ENCODE measurements at places on chromosomes 2 and 18. TPM values are rescaled to one million over a fixed set of nuclear protein-coding genes. Genes with fewer than 3 reads are reported as not detected.
A peak's percentile ranks its signal among the peaks of the same experiment; 100 is the strongest.

- H3K27ac ChIP-seq = no peak overlapping the region
- DNase-seq = no peak
- H3K4me1 ChIP-seq = peaks cover 6% of the 10 kb centered on the region
- H3K36me3 ChIP-seq = no peaks in the 10 kb centered on the region
- no peak overlapping the region for H3K4me3 ChIP-seq
- no peaks in the 10 kb centered on the region for H3K27me3 ChIP-seq
Observed at GRCh38 chr2:197103363-197103762, 176.9 kb upstream of the PGAP1 start.

DNA sequence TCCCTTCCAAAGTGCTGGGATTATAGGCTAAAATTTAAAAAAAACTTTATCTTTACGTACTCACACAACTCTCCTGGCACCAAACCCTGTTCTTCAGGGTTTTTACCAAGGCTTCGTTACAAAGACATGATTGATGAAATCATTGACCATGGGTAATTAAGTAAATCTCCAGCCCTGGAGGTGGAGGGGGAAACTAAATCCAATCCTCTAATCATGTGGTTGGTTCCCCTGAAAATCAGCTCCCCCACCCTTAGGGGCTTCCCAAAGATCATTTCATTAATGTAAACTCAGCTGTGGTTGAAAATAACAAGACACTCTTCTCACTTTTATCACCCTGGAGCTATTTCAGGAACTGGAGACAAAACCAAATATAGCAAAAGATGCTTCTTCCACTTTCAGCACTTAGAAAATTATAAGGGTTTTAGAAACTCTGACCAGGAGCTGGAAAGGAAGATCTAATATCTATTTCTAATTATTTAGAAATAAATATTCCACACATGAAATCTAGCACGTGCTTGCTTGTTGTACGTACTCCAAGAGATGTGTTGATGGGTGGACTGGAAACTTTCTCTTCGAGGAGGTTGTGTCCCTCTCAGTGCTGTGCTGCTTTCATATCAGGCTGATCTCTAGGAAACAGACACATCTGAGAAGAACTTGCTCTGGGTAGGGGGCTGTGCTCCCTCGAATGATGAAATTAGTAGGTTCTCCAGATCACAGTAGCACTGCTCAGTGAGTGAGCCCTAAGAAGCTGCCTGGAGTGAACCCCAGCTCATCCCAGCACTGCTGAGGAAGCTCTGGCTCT lies 67.2 kb downstream of the SMAD4 start:
- DNase-seq = no peak
- no peaks in the 10 kb centered on the region for H3K27me3 ChIP-seq
- H3K4me3 ChIP-seq = no peak overlapping the region
- H3K4me1 ChIP-seq = peaks cover 2% of the 10 kb centered on the region
- no peak overlapping the region for H3K27ac ChIP-seq

Gene CPO
- total RNA-seq = 0.46 TPM

Gene HAUS1
- total RNA-seq = 68.1 TPM

Gene TMEM169
- 1.8 TPM for total RNA-seq

GRCh38 chr18:21701621-21702020 lies 3.0 kb downstream of the ABHD3 start:
- H3K4me1 ChIP-seq = peaks cover 15% of the 10 kb centered on the region
- no peak for DNase-seq
- H3K4me3 ChIP-seq = no peak overlapping the region
- H3K36me3 ChIP-seq = peaks cover 24% of the 10 kb centered on the region

- no peaks in the 10 kb centered on the region for H3K27me3 ChIP-seq
- no peaks in the 10 kb centered on the region for H3K36me3 ChIP-seq
- no peak overlapping the region for H3K4me3 ChIP-seq
- no peak overlapping the region for H3K27ac ChIP-seq
Observed at GRCh38 chr2:9724565-9724964, 93.8 kb upstream of the YWHAQ start.

- no peaks in the 10 kb centered on the region for H3K36me3 ChIP-seq
- no peaks in the 10 kb centered on the region for H3K27me3 ChIP-seq
- peak; percentile 28 for DNase-seq
- no peak overlapping the region for H3K4me3 ChIP-seq
- H3K27ac ChIP-seq = no peak overlapping the region
Observed at GRCh38 chr2:30197570-30198192, 33.7 kb upstream of the LBH start.

DNA sequence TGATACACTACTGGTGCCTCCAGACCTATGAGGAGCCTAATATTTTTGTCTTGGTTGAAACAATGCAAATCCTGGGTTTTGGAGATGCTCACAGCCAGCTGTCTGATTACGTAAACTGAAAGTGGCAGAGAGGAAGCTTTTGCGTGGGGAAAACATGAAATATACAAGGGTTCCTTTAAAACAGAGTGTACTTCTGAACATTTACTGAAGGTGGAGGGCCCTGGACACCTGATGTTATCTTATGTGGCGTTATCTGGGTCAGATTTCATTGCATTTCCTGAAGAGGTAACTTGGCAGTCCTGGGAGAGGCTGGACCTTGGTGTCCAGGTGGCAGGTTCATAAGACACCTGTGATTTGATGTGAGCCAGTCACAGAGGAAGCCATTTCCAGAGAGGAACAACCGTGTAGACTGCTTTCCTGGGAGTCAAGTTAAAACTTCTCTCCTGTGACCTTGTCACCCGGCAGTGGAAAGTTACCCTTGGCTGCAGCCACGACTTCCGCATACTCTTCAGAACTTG lies 105.0 kb downstream of the NEDD4L start:
- no peaks in the 10 kb centered on the region for H3K27me3 ChIP-seq
- DNase-seq = no peak
- peaks cover 13% of the 10 kb centered on the region for H3K4me1 ChIP-seq
- no peak overlapping the region for H3K4me3 ChIP-seq
- H3K36me3 ChIP-seq = peaks cover 7% of the 10 kb centered on the region

DNA sequence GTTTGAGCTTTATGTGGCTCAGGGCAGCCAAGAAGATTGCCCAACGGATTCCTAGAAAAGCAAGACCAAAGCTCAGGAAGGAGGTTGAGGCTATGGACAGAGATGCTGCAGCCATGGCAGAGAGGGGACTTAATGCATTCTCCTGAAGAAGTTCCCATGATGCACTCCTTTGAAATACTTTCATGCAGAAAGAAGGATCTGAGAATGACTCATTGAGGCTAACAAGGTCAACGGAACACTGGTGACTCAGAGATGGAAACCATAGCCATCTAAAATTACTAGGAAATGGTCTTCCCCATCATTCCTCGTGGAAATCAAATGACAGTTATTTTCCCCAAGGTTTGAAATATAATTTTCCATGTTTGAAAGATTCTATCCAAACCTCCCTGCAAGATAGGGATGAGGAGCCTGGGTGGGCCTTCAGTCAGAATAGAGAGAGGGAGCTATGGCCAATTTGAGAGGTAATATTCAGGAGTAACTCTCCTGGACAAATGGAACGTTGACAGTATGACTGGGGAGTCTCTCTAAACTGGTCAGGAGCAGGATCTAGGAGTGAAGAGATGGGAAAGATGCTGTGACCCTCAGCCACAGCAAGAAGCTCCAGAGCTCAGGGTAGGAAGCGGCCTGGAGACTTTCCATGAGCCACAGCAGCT lies 63.0 kb downstream of the REEP1 start:
- DNase-seq = no peak
- H3K27me3 ChIP-seq = peaks cover 7% of the 10 kb centered on the region
- H3K27ac ChIP-seq = no peak overlapping the region
- H3K36me3 ChIP-seq = peaks cover 30% of the 10 kb centered on the region

- H3K36me3 ChIP-seq = no peaks in the 10 kb centered on the region
- DNase-seq = no peak
- H3K27me3 ChIP-seq = no peaks in the 10 kb centered on the region
- H3K4me1 ChIP-seq = peaks cover 4% of the 10 kb centered on the region
Observed at GRCh38 chr18:7926526-7926925, 359.4 kb downstream of the PTPRM start.

DNA sequence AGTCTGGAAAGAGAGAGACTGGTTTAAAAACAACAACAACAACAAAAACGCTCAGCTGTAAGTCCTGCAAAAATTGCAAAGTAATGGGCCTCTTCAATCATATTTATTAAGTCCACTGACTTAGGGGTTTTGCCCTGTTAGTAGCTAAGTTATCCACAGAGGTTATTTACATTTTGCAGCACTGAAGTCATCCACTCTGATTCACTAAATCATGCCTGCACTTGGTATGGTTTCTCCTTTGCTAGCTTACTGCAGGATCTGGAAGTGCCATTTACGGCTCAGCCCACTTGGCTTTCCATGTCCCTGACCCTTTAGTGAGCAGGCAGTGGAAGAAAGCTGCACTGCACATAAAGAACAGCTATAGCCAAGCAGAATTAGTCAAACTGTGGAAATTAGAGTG lies 484.4 kb downstream of the NRXN1 start:
- H3K27ac ChIP-seq = no peak overlapping the region
- H3K36me3 ChIP-seq = no peaks in the 10 kb centered on the region
- no peak for DNase-seq
- H3K27me3 ChIP-seq = no peaks in the 10 kb centered on the region
- no peak overlapping the region for H3K4me3 ChIP-seq

Gene KCNE4
- total RNA-seq = not detected

Gene CCDC85A
- total RNA-seq = 0.22 TPM

DNA sequence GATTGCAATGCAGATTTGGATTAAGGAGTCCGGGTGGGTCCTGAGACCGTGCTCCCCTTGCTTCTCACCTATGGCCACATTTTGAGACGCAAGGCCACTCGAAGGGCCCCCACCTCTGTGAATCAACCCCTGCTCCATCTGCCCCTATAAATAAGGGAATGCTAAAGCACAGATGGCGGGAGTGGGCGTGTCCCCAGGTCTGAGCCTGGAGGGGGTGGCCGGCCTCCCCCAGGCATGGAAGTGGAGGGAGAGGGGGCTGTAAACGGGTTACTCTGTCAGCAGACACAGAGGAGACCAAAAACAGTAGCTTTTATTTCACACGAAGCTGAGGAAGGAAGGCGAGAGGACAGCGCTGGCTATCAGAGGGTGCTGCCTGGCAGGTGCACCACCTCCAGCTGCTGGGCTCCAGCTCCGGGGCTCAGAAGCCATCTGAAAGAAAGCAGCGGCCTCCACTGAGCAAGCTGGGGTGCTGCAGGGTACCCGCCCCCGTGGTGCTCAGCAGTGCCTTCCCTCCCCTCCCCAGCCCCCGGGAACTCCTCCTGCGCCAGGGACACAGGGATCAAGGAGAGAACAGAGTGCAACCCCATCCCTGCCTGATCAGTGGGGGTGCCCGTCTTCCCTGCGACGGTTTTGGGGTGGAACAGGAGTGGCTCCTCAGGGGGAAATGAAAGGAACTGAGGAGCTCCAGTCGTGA lies 56.7 kb upstream of the RAB6C start:
- H3K4me1 ChIP-seq = peaks cover 4% of the 10 kb centered on the region
- peak; percentile 41 for DNase-seq
- peak overlapping the region; percentile 69 for H3K4me3 ChIP-seq
- H3K27me3 ChIP-seq = peaks cover 19% of the 10 kb centered on the region
- H3K27ac ChIP-seq = no peak overlapping the region

- peak; percentile 24 for DNase-seq
- H3K27me3 ChIP-seq = peaks cover 91% of the 10 kb centered on the region
- no peak overlapping the region for H3K27ac ChIP-seq
- peaks cover 9% of the 10 kb centered on the region for H3K4me1 ChIP-seq
Observed at GRCh38 chr18:21242780-21243401, 859 bp downstream of the GREB1L start.

Gene MEIS1
- 0.48 TPM for total RNA-seq

Gene SKA1
- total RNA-seq = 15.7 TPM

- no peak overlapping the region for H3K27ac ChIP-seq
- H3K36me3 ChIP-seq = no peaks in the 10 kb centered on the region
- DNase-seq = no peak
- H3K4me1 ChIP-seq = peaks cover 20% of the 10 kb centered on the region
- no peaks in the 10 kb centered on the region for H3K27me3 ChIP-seq
Observed at GRCh38 chr2:200239216-200239615, 67.3 kb upstream of the SPATS2L start.

Gene KLHL41
- not detected for total RNA-seq

DNA sequence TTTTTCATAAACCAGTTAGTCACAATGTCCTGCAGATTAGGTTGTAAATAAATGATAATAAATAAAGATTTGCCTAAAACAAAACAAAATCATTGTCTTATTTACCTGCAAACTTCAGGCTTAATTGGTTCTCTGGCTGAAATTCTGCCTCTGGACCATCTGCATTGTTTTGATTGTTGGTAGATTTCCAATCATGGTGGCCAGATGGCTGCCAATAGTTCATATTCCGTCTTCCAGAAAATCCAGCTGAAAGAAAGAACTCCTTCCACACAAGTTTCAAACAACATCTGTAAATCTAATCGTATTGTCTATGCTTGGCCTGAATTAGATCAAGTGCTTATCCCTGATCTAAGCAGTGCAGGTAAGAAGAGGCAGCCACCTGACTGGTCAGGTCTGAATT lies 771.1 kb upstream of the ZEB2 start:
- no peaks in the 10 kb centered on the region for H3K36me3 ChIP-seq
- H3K4me3 ChIP-seq = no peak overlapping the region
- DNase-seq = no peak
- H3K27ac ChIP-seq = no peak overlapping the region
- H3K27me3 ChIP-seq = peaks cover 8% of the 10 kb centered on the region

- no peaks in the 10 kb centered on the region for H3K36me3 ChIP-seq
- H3K4me1 ChIP-seq = peaks cover 15% of the 10 kb centered on the region
- no peak overlapping the region for H3K27ac ChIP-seq
- no peak overlapping the region for H3K4me3 ChIP-seq
Observed at GRCh38 chr2:227462462-227462951, 9.4 kb upstream of the AGFG1 start.

Gene KCNF1
- 1.2 TPM for total RNA-seq

DNA sequence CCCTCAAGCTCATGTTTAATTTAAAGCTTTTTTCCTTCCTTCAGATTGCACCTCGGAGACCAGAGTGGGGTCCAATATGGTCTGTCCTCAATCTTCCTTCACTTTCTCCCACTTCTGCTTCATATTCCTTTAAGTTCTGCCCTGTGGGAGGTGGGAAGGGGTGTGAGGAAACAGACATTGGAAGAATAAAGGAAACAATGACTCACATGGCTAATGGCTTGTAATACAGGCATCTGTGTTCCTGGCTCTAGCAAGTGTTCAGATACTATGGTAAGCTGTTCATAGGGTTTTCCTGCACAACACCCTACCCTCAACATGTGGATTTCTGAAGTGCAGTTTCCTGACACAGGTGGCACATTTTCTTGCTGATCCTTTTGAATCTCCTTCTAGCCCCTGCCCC lies 209.5 kb downstream of the PIK3C3 start:
- H3K4me3 ChIP-seq = no peak overlapping the region
- H3K4me1 ChIP-seq = no peaks in the 10 kb centered on the region
- no peaks in the 10 kb centered on the region for H3K27me3 ChIP-seq
- no peak overlapping the region for H3K27ac ChIP-seq
- DNase-seq = no peak

Gene ZNF516
- total RNA-seq = 50.1 TPM

GRCh38 chr2:158795195-158795924 lies at the start of gene DAPL1:
Gene DAPL1, plus strand, starts transcription at chr2:158795317. Its CDS starts 56 bp downstream, at chr2:158795373.
- peaks cover 23% of the 10 kb centered on the region for H3K4me1 ChIP-seq
- no peaks in the 10 kb centered on the region for H3K27me3 ChIP-seq
- no peak within 1 kb of the TSS for H3K4me3 ChIP-seq
- no peak within 1 kb of the TSS for H3K27ac ChIP-seq
- H3K36me3 ChIP-seq = no peaks in the 10 kb centered on the region

Gene KIF1A
- total RNA-seq = 279 TPM

Gene NMUR1
- 0.44 TPM for total RNA-seq

GRCh38 chr2:74039611-74040010 lies 54.9 kb downstream of the TET3 start:
- H3K27me3 ChIP-seq = no peaks in the 10 kb centered on the region
- DNase-seq = no peak
- H3K4me3 ChIP-seq = no peak overlapping the region
- H3K36me3 ChIP-seq = no peaks in the 10 kb centered on the region
- H3K4me1 ChIP-seq = peaks cover 32% of the 10 kb centered on the region

Gene MYCN
- 77.5 TPM for total RNA-seq

GRCh38 chr2:2717406-2717805 lies 386.3 kb upstream of the MYT1L start:
- no peak overlapping the region for H3K4me3 ChIP-seq
- no peak for DNase-seq
- H3K36me3 ChIP-seq = no peaks in the 10 kb centered on the region
- no peak overlapping the region for H3K27ac ChIP-seq
- H3K27me3 ChIP-seq = no peaks in the 10 kb centered on the region
